ENCODE measurements at places on chromosomes 3 and 15.

GRCh38 chr3:152550284-152550683 lies 281.6 kb downstream of the MBNL1 start:
- DNase-seq = no peak

- DNase-seq = no peak
These were observed 291.6 kb downstream of the KCNH8 start for GRCh38 chr3:19439944-19440343.

DNA sequence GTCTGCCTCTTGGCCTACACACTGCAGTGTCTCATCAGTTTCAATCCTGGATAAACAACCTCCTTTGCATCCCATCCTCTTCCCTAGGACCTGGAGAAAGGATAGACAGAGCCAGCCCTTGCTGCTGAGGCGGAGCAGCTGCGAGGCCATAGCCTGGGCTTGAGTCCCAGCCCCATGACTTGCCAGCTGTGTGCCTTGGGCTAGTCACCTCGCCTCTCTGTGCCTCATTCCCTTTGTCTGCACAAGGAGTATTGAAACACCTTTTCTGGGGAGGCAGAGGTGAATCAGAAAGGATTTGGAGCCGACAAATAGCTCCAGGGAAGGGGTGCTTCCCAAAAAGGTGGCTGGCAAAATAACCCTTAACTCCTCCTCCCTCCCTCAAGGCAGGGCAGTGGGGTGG lies 65.0 kb upstream of the SLC6A1 start:
- no peak for DNase-seq

- no peak for DNase-seq
These were observed 62.2 kb downstream of the TIGIT start for GRCh38 chr3:114356066-114356465.

DNA sequence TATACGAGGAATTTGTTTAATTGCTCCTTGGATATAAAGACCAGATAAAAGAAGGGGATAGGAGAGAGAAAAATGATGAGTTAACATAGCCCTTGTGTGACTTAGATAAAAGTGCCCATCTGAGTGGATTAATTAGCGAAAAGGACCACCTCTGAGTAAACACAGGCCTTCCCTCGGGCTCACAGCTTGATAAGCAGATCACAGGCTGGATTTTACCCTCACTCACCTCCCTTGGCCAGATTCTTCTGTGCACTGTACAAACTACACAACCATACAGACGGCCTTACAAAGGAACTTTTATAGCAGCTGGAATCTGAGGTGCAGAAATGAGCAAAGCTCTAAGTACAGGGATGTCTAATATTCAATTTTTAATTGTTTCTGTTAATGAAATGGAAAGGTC lies 112.4 kb upstream of the STT3B start:
- DNase-seq = no peak

All from epithelial cell of proximal tubule (primary cell).